Lower lobe of right lung (tissue), 2 donors: ENCODE measurements at places on chromosomes 5 and 9.

DNA sequence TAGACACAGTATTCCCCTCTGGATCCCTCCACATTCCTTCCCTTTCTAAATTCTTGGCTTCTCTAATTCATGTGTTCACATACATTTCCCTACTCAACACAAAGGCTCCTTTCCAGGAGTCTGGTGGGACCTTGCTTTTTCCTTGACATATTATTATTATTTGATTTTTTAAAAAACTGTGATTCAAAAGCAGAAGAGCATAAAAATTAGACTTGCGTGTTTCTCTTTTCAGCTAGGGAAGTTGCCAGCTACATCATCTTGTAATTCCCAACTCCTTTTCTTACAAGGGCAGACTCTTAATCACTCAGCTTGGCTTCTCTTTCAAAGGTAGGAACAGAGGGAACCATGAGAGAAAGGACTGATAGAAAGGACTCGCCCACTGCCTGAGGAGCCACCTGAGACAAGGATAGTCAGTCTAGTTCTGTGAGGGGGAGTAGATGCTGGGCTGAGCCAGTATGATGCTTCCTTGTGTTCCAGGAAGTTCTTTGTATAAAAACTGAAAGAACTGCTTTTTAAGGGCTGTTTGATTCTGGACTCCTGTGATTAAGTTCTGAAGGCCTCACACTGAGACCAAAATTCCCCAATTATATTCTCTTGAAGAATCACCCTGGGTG is 51.0 kb upstream of the DPYSL3 start:
- no peak for DNase-seq

GRCh38 chr9:104858271-104858670 is 69.7 kb downstream of the ABCA1 start:
- DNase-seq, result no peak

- no peak for DNase-seq
Observed at GRCh38 chr5:110753600-110753999, 14.8 kb downstream of the SLC25A46 start.

GRCh38 chr5:160071516-160071915 is 47.7 kb downstream of the PWWP2A start:
- DNase-seq, result no peak

DNA sequence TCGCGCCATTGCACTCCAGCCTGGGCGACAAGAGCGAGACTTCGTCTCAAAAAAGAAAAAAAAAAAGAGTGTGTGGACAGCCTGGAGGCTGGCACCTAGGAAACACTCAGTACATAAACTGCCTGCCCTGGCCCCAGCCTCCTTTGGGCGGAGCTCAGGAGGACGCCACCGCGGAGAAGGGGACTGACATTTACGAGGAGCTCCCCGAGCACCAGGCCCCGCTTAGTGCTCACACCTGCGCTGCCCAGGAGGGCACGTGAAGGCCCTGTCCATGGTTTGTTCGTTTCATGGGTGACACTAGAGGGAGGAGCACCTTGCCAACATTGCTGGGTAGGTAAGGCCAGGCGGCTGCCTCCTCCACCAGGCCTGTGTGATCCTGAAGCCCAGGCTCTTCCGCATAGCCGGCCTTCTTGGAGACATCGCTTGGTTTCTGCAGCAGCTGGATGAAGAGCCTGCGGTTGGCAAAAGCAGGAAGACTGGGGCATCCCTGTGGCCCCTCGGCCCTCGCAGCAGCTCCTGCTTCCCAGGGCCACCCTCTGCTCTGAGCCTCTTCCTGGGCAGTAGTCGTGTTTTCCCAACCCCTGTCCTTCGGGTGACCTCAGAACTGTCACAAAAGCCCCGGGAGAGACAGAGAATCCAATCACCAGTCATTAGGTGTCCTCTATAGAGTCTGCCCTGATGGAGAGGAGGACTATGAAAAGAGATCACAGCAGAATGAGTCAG is 26.2 kb upstream of the LAMC3 start:
- DNase-seq, result no peak

DNA sequence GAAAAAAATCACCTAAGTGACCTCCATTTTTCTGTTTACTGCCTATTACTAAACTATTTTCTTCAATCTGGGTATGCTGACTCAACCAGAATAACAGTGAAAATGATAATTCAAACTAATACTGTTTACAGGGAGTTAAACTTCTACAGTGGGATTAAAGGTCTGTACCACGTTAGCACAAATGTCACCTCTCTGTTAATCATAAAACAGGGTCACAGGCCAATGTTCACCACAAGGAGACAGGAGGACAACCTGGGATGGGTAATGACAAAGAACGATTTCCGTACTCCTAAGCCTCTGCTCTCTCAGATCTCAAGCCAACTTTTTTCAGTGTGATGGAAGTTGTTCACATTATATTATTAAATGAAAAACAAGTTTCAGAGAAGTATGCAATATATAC is 2.3 kb downstream of the ALDOB start:
- DNase-seq, result no peak

DNA sequence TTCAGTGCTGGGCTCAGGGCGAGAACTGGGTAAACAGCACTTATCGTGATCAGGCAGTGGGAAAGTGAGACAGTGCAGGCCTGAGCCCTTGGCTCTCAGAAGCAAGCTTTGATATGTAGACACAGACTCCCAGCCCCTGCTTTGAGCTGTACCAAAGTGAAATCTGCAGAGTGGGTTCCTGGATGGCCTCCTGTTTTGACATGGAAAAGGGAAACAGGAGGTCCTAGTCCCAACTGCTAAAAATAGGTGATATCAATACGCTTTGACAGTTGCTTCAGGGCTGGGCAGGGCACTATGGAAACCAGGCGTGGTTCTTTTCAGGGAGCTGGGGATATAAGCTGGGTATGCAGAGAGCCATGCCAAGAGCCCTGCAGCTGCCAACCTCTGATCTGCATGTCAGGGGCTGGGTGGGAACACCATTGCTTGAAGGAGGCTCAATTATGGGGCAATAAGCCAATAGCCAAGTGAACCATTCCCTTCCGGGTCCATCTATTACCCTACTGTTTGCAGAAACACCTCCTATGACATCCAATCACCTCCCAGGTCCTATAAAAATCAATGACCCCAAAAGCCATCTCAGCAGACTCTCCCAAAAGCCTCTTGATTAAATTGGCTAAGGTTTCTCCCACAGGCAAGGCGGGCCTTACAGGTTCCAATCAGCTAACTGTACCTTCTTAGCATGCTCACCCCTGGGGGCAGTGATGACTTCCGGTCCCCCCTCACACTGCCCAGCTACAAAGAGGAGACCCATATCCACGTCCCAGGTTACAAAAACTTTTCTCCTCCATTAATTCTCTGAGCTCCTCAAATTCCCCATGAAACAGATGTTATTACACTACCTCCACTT is 45.8 kb downstream of the EPB41L4B start:
- DNase-seq, result no peak

DNA sequence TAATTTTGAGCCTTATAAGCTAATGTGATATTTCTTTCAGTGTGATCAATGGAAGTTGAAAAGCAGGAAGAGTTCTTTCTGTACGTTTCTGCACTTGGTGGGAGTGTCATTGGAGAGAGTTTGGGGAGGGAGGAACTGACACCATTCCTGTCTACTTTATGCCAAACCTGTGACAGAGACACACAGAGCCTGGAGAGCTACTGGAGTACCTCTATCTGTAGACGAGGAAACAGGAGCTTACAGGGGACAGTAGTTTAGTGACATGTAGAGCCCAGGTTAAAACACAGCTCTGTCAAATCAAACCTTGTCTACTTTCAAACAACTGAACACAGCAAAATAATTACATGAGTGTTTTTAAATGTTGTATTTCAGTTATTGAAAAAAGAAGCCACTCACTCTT is 103.6 kb downstream of the PDE4D start:
- no peak for DNase-seq

GRCh38 chr5:37720550-37720952 is 119.3 kb downstream of the GDNF start:
- no peak for DNase-seq

GRCh38 chr9:99905833-99906402 is 536 bp upstream of the STX17 start:
- DNase-seq, result no peak

GRCh38 chr5:143447983-143448382 is 44.5 kb upstream of the NR3C1 start:
- no peak for DNase-seq

DNA sequence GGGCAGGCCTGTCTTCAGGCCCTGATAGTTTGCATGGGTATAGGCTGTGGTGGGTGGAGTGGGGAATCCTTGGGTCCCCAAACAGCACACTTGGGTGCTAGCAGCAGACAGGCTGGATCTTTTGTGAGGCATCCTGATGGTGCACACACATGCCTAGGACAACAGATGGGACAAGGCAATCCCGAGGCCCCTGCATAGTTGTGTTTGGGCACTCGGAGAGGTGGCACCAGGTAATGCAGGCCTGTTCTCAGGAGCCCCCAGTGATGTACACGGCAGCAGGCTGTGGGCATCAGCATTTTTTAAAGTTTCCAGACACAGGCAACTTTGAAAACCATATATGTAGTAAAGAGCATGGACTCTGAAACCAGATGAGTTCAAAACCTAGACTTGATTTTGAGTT is 65.4 kb downstream of the EPB41L4A start:
- no peak for DNase-seq

DNA sequence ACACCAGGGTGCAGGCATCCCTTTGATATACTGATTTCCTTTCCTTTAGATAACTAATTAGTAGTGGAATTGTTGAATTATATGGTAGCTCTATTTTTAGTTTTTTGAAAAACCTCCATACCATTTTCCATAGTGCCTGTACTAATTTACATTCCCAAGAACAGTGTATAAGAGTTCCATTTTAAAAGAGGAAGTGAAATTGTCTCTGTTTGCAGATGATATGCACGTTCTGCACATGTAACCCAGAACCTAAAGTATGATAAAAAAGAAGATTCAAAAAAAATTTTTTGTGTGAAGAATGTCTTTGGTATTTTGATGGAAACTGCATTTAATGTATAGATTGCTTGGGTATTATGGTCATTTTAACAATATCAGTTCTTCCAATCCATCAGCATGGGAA is 424.0 kb upstream of the CCNH start:
- DNase-seq, result no peak

DNA sequence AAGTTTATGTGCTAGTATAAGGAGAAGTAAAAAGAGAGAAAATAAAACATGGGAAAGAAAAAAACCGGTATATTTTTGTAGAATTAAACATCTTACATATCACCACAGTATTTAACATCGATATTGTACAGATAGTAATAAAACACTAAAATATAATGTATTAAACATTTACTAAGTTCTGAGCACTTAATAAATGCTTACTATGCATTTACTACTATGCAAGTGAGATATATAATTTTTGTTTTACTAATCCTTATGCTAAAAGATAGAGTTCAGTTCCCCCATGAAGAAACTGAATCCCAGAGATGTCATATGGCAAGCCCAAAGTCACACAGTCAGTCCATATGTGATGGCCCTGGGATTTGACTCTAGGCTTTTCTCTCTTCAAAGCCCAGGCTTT is 51.1 kb downstream of the SH3TC2 start:
- no peak for DNase-seq

DNA sequence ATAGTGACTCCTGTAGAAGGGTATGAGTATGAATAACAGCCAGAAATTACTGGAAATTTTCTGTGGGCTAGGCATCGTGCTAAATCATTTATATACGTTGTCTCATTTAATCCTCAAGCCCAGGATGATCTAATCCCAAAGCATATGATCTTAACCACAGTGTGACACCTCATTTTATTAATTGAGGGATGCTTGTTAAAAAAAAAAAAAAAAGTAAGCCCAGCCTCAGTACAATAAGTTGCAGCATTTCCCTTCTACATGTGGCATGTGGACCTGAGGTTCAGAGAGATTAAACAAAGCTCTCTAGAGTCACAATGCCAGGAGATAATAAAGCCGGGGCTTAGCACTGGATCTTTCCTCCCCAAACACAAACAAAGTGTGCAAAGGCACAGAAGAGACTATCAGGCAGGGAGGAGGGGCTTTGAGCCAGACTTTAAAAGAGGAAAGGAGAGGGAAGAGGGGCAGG is 49.5 kb downstream of the KLF4 start:
- no peak for DNase-seq

GRCh38 chr5:77170196-77170890 is 40.1 kb upstream of the PDE8B start:
- no peak for DNase-seq

- no peak for DNase-seq
Observed at GRCh38 chr5:59149271-59149670, 566.4 kb downstream of the RAB3C start.

DNA sequence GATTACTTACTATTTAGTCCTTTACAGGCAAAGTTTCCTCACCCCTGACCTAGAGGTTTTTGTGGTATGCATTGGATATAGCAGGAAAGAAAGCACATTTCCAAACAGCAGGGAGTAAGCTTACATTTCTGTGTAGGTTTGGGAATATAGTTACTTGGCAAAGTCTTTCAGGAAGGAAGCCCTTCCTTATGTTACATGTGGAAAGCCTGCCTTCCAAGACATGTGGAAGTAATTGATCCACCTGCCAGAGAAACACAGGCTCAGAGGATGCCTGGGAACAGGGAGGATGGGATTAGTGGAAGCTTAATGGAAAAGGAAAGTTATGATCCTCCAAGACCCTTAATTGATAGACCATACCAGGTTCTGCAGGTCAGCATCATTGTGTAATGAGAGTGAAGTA is 87.3 kb upstream of the PPP1R2B start:
- no peak for DNase-seq

DNA sequence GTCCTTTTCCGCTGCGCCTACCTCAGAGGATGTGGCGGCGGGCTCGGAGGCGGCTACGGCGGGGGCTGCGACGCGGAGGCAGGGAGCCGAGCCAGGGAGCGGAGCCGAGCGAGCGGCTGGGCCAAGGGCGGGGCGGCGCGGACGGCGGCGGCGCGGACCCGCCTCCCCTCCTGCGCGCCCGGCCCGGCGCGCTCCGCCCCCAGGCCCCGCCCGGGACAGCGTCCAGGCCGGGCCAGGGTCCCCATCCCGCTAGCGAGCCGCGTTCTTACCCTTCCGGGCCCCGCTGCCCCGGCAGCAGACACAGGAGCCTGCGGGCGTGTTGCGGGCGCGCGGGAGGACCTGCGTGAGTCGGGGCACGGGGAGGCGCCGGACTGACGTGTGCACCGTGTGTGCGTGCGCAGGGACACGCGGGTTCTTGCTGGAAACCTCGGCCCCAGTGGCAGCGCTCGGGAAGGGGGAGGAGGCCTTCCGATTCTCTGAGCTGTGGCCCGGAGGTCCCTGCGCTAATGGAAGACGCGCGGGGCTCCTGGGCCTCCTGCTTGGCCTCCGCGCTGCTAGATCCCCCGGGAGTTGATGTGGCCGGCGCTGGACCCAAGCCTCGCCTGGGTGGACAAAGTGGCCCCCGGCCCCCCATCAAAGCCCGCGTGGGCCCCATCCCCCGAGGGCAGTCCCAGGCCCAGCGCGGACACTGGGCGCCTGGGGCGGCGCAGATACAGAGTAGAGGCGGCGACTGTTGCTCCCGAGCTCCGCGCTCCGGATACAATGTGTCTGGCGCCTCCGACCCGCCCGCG is at the start of gene VDAC1:
VDAC1 (minus strand) TSS at position 350 of the 791 bp plus-strand sequence. CDS start 11,963 bp downstream, outside the sequence.
- peak; percentile 89 for DNase-seq
